ENCODE measurements at places on chromosomes 3 and 15. TPM values are rescaled to one million over a fixed set of nuclear protein-coding genes. Genes with fewer than 3 reads are reported as not detected.

DNA sequence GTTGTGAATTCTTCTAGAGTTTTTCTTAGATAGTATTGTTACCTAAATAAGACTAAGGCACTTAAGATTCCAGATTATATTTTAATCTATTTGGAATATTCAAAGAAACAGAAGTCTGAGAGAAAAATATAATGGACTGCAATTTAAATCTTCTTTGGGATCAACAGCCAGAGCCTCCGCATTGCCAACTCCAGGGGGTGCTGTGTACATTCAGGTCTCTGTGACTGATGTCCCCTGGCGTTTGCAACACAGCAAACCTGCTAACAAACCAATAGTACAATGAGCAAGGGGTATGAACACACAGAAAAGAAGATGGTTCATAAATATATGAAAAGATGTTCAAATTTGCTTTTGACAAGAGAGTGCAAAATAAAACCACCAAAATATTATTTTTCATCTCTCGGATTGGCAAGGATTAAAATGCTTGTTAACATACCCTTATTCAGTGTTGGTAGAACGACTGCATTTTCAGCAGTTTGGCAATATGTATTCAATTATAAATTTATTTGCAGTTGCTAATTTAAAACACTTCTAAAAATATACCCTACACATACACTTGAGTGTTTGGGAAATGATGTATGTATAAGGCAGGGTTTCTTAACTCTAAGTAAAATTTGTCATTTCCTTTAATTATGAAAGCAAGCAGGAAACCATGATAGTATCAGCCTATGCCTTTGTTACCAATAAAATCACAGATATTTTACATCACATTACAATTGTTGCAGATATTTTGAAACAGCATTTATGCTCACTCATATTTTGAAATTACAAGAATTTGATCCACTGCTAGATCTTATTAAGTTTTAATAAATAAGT lies 16.1 kb upstream of the TM4SF1 start:
- DNase-seq = peak; percentile 86

- no peak for DNase-seq
Measured at GRCh38 chr3:85481411-85482212, 522.8 kb downstream of the CADM2 start.

DNA sequence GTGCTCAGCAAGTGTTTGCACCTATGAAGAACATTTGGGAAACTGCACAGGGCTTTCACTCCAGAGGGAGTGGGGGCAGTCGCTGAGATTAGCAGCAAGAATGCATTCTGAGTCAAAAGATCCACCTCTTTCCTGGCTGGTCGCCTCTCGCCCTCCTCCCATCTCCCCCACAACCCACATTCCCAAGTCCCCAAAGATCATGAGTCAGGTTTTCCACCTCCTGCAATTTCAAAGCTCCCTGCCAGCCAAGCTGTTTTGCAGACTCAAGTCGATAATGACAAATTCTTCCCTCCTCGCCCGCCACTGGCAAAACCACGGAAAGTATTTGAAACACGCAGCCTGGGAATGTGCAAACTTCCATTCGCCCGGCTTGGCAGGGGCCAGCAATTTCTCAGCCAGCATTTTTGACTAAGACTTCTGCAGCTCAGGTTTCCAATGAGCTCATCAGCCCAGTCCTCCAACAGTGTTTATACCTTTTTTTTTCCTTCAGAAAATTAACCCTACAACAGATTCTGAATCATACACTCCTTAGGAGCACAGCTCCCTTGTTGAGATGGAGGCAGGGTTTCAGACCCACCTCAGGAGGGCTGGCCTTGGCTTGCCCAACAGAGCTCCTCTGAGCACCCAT lies 181.4 kb downstream of the SMAD6 start:
- DNase-seq = peak; percentile 92

DNA sequence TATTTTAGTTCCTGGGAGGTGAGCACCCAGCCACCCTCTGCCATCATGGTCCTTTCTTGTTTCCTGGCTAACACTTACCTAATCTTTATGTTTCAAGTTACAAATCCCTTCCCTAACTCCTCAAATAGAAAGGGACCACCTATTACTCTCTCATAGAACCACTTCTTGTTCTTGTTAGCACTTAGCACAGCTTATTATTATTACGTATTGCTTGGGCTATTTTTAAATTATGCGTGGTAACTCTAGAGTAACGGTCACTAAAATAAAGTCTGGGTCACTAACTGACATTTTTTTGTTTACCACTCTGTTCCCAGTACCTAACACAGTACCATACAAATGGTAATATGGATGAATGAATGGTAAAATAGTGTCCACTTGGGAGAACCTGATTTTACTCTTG lies 141.9 kb downstream of the LRTM1 start:
- DNase-seq = no peak

DNA sequence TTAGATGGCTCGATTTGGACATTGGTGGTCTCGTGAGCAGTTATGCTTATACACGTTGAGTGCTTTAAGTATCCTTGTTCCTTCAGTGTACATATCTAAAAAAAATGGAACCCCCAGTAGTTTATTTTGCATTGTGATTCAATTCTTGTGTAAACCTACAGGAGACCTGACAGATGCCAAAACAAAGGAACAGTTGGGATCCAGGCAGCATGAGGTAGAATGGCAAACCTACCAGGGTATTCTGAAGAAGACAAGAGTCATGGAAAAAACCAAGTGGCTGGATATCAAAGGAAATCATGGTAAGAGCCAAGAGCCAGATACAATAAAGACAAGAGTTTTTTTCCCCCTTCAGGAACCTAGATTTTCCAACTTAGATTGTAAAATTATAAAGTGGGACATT lies 2.0 kb downstream of the TMEM62 start:
- no peak for DNase-seq

- DNase-seq = no peak
Measured at GRCh38 chr3:190369668-190370295, 18.2 kb upstream of the CLDN16 start.

- DNase-seq = no peak
Measured at GRCh38 chr3:103866113-103866512, 1431.3 kb downstream of the ZPLD1 start.

DNA sequence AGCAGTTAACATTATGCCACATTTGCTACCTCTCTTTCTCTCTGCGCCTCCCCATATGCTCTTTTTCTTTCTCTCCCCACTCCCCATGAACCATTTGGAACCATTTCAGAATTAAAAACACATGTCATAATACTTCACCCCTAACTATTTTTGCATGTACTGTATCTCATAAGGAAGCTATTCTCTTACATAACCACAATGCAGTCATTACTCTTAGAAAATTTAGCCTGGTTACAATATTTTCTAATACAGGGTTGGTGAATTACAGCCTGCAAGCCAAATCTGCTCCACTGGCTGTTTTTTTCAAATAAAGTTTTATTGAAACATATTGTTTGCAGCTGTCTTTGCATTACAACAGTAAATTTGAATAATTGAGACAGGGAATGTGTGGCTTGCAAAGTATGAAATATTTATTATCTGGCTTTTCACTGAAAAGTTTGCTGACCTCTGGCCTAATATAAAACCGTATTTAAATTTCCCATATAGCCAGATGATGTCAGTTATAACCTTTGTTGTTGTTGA lies 62.8 kb downstream of the SGO1 start:
- no peak for DNase-seq

- no peak for DNase-seq
Measured at GRCh38 chr3:4794798-4795197, 184.4 kb upstream of the BHLHE40 start.

DNA sequence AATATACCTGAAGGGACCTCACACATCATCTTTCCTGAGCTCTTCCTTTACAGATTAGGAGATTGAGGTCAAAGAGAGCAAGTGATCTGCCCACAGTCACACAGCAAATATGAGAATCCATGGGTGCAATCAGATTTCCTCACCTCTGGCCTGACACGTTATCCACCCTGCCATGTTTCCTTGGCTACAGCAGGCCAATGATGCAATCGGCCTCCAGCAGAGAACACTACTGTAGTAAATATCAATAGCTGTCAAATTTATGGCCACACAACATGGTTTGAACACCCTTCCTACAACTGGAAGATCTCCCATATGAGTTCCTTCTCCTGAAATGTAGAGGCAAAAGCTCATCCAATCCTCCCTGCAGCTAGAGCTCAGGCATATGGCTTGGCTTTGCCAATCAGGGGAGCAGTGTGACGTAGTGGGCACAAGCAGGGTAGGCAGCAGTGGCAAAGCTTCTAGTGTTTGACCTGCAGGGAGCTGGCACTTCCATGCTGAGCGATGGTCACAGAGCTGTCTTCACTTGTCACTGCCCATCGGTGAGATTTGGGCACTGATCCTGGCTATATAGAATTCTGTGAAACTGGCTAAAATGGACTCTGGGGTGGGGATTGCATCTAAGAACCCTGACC lies 271.3 kb downstream of the TJP1 start:
- no peak for DNase-seq

GRCh38 chr3:142542054-142542453 lies 36.5 kb downstream of the ATR start:
- DNase-seq = no peak

DNA sequence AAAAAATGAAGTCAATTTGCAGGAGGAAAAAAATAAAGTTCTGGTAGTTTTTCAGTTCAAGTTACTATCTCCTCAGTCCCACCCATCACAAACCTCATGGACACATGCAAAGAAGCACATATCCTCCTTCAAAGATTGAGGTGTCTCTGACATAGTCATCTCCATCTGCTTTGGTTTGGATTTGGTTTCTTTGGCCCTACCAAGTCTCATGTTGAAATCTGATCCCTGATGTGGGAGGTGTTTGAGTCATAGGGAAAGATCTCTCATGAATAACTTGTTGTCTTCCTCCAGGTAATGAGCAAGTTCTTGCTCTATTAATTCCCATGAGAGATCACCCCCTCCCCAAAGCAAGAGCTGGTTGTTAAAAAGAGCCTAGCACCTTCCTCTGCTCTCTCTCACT lies 446.8 kb downstream of the IGSF11 start:
- DNase-seq = no peak

DNA sequence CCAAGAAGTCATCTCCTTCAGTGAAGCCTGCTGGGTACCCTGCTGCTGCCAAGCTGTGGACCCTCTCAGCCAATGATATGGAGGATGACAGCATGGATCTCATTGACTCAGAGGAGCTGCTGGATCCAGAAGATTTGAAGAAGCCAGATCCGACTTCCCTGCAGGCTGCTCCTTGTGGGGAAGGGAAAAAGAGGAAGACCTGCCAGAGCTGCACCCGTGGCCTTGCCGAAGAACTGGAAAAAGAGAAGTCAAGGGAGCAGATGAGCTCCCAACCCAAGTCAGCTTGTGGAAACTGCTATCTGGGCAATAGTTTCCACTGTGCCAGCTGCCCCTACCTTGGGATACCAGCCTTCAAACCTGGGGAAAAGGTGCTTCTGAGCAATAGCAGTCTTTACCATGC lies 13.7 kb upstream of the ANP32A start:
- DNase-seq = no peak

DNA sequence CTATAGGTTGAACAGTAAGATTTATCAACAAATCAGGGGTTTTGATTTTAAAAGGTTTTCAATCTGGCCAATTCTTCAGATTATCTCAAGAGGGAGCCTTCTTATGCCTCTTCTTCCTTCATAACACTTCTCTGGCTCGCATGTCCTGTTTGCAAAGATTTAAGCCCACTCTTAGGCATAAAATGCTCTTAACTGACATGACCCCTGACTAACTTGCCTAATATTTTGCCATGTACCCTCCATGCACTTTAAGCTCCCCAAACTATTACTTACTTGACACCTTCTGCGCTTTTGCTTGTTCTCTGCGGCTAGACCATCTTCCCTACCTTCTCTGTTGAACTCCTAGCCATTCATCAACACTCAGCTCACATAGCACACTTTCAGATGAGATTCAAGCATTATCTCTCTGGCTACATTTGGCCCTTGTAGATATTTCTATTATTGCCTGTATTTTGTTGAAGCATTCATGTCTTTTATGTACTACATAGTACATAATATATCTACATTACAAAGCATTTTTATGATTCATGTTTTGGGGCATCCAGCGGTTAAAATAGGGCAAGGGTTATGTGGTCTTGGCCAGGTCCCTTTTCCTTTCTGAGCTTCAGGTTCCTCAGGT lies 1.0 kb upstream of the ARIH1 start:
- peak; percentile 17 for DNase-seq

DNA sequence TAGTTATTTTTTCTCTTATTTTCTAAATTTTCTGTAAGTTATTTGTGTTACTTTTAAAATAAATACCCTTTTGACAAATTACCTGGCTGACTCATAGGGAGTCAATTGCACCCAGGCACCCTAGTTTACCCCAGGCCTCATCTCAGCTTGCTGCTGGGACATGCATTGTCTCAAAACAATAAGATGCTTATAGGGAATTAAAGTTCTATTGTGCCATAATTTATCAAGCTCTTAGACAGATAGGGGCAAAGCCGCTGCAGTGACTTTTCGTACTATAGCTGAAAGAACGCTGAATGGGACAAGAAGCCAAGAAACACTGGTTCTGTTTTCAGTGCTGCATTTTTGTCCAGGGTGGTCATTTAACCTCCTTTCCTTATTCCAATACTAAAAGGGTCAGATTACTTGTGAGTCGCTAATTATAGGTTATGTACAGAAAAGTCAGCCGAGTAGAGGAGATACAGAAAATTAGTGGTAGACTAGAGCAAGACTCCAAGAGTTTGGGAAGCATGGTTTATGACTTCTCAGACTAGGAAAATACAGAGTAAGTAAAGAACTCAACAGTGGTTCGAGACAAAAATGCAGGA lies 50.3 kb downstream of the EXD1 start:
- no peak for DNase-seq

- peak; percentile 82 for DNase-seq
Measured at GRCh38 chr3:137105277-137105977, 147.6 kb downstream of the IL20RB start.

DNA sequence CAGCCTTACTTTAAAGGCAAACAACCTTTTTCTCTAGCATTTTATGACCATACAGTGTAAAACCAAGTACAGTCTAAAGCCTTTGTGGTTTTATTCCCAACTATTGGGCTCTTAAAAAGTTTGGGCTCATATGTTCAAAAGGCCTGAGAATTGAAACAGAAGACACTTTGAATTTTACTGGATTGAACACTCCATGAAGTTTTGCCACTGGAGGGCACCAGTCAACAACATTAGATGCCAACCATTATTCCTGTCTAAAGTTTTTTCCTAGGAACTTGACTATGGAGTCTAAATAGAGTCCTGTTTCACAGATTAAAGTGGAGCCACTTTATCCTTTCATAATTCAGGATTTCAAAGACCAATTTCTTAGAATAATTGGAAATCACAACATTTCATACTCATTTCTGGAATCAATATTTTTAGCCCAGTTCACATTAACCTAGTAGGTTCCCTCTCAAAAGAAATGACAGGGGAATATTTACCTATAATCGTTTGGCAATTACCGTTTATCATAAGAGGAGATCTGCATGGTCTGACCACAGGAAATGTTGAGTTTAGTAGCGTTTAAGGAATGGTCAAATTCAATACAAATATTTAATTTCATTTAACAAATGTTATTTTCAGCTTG lies 244.1 kb upstream of the PDZRN3 start:
- peak; percentile 68 for DNase-seq

Gene VPS39
- polyA plus RNA-seq = 28.8 TPM

Gene C3orf22
- not detected for polyA plus RNA-seq

Gene FES
- 7.3 TPM for polyA plus RNA-seq

Gene SSUH2
- 21.6 TPM for polyA plus RNA-seq

Gene GUCA1C
- polyA plus RNA-seq = not detected

Gene KLF15
- 1.8 TPM for polyA plus RNA-seq

Gene ACKR2
- 2.3 TPM for polyA plus RNA-seq

Gene RNF168
- polyA plus RNA-seq = 5.3 TPM

Gene LRRN1
- polyA plus RNA-seq = 25.6 TPM

Gene ARNT2
- 4.7 TPM for polyA plus RNA-seq
